Kidney capillary endothelial cell (primary cell): ENCODE measurements at places on chromosomes 11 and 22.

GRCh38 chr11:116687458-116688201 is 85.2 kb downstream of the BUD13 start:
- no peak for DNase-seq

DNA sequence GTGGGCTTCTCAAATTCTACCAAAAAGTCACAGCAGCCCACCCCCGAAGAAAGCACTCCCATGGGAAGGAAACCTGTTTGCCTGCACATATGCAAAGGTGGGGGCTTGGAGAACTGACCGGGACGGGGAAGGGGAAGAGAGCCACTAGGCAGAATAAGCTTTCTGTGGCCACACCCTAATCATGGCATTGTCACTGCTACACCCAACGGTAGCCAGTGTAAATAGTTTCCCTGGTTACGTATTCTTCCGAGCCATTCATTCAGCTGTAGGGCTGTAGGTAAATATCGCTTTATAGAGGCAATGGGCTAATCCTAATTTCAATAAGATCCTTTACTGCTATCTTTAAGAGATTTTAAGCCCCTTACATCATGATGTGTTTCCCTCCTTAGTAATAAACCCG is 61.7 kb downstream of the PRDM11 start:
- DNase-seq: no peak

- no peak for DNase-seq
Measured at GRCh38 chr11:85423316-85423715, 203.8 kb downstream of the DLG2 start.

DNA sequence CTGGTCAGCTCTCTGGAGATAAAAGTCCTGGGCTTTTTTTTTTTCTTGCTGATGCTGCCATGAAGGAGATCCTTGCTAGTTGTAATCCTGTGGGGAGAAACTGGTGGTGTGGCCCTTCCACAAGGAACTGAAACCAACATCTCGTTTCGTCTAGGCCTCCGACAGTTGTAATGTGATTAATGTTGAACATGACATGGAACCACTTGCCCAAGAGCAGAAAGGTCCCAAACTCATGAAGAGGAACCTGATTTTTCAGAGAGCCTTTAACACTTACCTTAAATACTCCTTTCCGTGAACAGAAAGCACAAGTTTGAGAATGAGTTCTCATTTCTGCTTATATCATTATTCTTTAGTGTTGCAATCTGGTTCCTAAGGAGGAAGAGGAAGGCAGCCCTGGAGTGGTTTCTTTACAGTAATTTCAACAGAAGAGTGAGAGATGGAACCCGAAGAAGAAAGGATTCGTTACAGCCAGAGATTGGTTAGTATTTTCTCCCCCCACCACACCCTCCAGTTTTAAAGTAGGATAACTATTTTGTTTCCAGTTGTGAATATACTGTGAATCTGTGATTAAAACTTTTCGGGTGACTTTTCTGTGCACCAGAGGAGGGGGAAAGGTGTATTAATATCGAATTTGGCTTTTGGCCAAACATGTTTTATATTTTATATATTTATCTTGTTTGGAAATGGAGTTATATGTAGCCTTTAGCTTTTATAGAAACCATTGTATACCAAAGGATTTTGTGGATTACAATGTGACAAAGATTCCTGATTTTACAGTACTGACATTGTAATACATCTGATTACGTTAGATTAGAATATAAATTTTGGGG is 2.0 kb downstream of the KDM2A start:
- DNase-seq: peak; percentile 17
